H1 (cell line): ENCODE measurements at places on chromosomes 13 and 19. TPM values are rescaled to one million over a fixed set of nuclear protein-coding genes. Genes with fewer than 3 reads are reported as not detected.

- no peak for DNase-seq
Measured at GRCh38 chr19:44228318-44228717, 16.0 kb downstream of the ZNF227 start.

DNA sequence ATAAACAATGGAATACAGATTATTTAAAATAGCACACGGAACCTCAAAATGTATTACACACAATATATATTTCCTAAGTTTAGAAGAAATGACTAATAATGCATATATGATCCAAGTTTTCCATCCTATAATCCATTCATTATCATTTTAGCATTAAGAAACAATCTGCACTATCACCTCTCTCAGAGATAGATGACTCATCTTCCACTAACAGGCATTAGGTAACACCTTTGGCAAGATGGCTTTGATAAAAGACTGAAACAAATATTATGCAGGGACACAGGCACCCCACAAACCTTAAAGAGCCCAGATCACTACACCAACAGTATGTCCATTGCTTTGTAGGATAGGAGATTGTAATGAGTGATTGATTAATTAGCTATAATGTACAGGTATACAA is 4.1 kb downstream of the ENOX1 start:
- no peak for DNase-seq

The ZNF835 gene
- polyA plus RNA-seq: 0.02 and 0.05 TPM in 2 replicates

GRCh38 chr13:73090116-73090822 is 31.5 kb downstream of the KLF5 start:
- DNase-seq: peak; percentile 60

The DACT3 gene
- 1.8 and 1.9 TPM in 2 replicates for polyA plus RNA-seq
